EH (cell line): ENCODE measurements at places on chromosomes 12 and 14.

- DNase-seq: no peak
Observed at GRCh38 chr12:33265033-33265731, 174.4 kb downstream of the SYT10 start.

DNA sequence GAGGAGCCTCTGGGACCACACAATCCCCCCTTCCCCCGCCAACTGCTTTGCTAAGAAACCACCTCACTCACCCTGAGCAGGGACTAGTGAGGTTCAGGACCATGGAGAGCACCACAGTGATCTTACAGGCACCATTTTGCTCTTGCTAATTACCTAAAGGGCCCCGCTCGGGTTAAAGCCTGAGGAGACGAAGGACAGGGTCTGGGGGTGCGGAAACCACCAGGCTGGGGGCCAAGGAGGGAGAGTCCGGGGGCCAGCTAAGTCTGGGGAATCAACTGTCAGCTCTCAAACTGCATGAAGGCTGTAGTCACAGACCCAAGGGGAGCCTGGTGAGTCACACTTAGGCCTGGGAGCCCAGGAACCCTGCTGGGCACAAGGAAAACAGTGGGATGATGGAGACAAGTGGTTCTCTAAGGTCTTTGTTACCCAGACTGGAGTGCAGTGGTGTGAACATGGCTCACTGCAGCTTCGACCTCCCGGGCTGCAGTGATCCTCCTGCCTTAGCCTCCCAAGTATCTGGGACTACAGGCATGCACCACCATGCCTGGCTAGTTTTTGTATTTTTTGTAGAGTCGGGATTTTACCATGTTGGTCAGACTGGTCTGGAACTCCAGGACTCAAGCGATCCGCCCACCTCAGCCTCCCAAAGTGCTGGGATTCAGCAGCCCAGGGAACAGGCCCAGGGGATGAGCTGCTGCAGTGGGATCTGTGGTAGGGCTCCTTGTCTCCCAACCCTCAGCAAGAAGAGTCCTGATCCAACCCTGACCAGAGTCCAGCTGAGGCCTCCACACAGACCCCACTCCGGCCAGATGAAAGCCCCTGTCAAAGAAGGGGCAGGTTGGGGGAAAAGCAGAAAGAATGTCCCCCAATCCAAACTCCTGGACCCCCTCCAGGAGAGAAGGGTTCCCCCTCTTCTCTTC is 98.8 kb downstream of the CALM1 start:
- DNase-seq: peak; percentile 73

DNA sequence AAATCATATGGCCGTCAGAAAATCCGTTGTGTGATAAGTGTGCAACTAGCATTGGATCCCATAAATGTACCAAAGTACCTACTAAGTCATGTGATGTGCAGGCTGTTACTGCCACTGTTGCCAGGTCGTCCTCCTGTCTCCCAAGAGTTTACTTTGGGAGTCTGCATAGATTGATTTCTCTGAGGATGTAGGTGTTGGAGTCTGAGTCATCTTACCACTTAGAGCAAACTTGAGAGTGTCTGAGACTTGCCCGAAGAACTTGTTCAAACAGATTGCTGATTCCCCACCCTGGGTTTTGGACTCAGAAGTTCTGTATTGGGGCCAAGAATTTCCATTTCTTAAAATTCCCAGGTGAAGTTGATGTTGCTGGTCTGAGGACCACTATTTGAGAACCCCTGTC is 11.4 kb downstream of the TMX1 start:
- DNase-seq: no peak

- DNase-seq: peak; percentile 14
Observed at GRCh38 chr12:105912882-105913678, 225.7 kb downstream of the NUAK1 start.

- DNase-seq: no peak
Observed at GRCh38 chr14:99230208-99231151, 41.5 kb downstream of the BCL11B start.

DNA sequence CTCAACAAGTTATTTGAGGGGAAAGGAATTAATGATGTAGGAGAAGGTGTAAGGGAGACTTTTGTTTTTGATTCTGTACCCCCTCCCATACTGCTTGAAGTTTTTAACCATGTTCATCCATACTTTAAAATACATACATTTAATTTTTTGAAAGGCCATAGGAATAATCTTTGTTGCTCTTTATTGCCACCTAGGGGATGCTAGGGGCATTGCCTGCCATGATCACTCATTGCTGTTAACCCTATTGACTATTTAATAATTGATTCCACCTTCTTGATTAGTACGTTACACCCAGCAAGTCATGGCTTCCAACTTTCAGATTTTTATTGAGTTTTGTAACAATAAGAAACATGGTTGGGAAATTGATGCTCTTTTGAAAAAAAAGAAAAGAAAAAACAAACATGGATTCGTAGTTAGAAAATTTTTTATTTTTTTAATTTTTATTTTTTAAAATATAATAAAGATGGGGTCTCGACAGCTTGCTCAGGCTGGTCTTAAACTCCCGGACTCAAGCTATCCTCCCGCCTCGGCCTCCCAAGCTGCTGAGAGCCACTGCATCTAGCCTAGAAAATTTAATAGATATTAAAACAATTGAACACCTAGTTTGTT is 8.5 kb upstream of the PRKAB1 start:
- peak; percentile 45 for DNase-seq
